Activated naive CD8-positive, alpha-beta T cell treated with anti-CD3 and anti-CD28 coated beads, Interleukin-2, amount 50 U/mL, for 24 hours (primary cell): ENCODE measurements at places on chromosomes 5 and 9.

GRCh38 chr9:125600194-125600593 lies 106.8 kb downstream of the MAPKAP1 start:
- DNase-seq: no peak

DNA sequence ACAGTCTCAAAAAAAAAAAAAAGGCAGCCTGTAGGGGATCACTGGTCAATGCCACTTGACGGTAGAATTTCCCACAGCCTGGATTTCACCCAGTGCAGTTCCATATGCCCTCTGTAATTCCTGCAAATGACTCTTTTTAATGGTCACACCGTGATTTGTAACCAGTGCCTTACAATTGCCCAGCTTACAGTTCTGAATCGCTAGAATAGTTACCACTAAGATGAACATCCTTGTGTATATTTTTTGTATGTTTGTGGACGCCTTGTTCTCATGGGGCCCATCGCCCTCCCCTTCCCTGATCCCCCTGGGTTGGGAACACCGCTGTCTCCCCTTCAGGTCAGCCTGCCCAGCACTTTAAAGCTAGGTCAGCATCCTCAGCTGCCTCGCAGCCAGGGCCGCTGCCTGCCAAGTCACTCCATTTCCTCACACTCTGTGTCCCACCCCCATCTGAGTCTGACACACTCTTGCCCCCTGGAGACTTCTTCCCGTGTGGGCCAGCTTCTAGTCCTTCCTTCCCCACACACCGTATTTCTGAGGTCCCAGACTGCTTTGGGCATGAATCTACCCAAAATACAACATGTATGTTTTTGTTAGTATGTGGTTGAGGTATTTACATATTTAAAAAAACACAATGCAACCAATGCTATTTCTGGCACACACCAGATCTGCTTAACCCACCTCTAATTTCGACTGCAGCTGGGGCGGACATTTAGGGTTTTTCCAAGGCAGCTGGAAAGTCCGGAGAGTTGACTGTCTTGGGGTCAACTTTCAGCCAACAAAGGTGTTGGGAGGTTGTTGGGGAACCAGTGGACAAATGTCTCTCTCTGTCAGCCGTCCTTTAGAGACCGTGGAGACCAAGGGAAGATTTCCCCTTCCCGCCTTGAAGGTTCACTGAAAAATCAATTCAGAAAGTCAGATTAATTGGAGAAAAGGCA lies 120.5 kb upstream of the NEK6 start:
- DNase-seq: no peak

DNA sequence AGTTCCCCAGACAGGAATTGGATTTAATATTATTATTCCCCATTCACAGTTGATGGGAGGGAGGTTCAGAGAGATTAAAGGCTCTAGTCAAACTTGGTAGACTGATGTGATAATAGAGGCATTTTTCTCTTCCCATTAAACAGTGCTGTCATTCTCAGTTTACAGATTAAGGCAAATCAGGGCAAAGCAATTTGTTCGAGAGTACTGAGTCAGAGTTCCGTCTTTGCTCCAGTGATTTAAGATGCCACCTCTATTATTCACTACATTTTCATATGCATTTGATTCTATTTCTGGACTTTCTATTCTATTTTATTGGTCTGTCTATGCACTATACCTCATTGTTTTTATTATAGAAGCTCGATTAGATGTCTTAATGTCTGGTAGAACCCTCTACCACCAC lies 201.0 kb upstream of the RAI14 start:
- no peak for DNase-seq

DNA sequence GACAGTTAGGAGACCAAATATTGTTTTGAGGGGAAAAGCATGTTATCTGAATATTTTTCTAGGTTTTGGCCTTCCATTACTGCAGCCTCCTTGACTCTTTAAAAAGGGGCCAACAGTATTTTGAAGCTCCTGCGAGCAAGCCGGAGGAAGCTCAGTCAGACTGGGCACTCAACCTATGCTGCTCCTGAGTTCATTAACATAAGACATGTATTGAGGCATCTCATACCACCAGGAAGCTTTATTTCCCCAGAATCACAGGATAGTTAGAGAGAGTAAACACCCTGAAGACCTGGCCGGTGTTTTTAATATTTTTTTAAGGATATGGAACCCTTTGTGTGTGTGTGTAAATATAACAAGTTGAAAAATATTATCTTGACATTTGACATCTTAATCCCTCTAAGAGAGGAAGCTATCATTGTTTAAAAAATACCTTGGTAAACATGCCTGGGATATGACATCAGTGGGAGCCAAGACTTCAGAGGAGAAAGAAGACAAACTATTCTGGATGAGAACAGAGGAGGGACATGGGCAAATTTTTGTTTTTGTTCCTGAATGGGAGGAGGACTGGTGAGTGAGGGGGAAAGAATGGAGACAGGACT lies 139.3 kb upstream of the SLIT3 start:
- no peak for DNase-seq

DNA sequence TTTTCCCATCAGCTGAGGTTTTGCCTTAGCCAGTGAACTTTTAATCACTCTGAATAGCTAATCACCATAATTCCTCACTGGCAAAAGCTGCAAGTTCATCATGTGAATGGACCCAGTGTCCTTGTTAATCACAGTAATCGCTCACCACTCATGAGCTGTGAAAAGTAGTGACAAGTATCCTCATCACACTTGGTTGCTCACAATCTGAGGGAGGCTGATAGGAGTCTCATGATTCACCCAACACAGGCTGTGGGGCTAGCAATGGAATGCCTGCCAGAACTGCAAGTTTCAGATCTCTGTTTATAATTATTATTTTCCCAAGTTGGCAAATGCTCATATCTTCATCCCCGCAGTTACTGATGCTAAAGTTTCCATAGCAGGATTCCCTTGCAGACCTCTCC lies 467.2 kb downstream of the KIF4B start:
- no peak for DNase-seq

GRCh38 chr9:12916042-12916441 lies 141.2 kb downstream of the LURAP1L start:
- no peak for DNase-seq

GRCh38 chr5:67234671-67235176 lies 38.1 kb upstream of the CD180 start:
- DNase-seq: no peak

- DNase-seq: no peak
These were observed 10.4 kb downstream of the RFX3 start for GRCh38 chr9:3515405-3515804.

DNA sequence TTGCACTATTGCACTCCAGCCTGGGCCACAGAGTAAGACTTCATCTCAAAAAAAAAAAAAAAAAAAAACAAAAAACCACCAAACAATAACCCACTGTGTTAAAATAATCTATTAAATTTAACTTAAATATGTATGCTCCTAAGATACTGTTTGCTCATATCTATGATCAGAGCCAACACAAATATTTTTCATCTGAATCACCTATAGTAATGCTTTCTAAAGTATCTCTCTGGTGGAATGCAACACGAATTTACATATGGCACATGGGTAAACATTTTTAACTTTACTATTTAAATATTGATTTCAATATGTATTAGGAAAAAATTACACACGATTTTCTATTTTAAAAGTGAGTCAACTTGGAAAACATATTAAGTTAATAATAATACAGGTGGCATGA lies 196.4 kb downstream of the RFX3 start:
- DNase-seq: no peak

DNA sequence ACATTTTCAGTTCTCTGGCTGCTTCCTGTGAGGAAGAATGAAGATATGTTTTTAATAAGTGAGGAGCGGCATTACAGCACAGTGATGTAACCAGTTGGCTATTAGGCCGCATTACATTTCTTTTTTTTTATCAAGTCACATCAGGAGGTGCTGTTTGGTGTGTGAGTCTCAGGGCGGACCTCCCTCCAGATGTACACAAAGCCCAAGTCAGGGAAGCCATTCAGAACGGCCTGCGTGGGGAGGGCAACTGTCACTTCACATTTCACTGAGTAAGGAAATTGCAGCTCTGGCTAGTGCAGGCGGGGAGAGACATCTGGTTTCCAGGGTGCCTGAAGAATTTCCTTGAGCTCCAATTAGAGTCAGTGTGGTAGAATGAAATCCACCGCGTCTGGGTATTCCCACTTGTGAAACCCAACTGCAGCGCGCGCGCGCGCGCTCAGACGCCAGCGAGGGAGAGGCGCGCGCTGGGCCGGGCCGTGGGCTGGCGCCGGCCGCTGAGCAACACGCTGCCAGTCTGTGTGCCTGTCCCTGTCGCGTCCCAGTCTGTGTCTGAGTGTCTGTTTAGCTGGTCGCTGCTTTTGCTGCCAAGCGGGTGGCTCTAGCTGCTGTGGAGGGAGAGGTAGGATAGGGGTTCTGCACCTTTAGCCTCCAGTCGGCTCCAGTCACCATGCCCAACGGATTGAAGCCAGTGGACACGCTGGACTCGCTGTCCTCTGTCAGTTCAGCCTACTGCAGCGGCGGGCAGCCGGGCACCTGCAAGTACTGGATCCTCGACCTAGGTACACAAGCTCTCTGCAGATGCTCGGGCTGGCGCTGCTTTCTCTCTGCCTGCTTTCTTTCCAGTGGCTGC lies 140.8 kb upstream of the OTULINL start:
- no peak for DNase-seq

DNA sequence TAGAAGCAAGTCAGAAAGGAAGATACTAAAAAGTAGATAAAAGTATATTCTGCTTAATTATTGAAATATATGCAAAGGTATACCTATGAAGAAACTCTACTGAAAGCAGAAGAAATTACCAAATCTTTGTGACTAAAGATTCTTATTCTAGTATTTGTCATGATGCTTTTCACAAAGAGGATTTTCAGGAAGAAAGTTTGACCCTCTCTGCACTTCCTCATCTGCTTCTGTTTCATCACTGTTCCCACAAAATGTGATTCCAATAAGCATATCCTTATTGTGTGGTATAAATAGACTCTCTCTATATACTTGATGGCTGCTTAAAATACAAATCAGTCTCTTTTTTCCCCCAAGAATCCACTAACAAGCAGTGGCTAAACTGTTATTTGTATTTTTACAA lies 2139.6 kb upstream of the ACO1 start:
- no peak for DNase-seq

- no peak for DNase-seq
These were observed 173.1 kb upstream of the PAPPA start for GRCh38 chr9:115980502-115980901.

DNA sequence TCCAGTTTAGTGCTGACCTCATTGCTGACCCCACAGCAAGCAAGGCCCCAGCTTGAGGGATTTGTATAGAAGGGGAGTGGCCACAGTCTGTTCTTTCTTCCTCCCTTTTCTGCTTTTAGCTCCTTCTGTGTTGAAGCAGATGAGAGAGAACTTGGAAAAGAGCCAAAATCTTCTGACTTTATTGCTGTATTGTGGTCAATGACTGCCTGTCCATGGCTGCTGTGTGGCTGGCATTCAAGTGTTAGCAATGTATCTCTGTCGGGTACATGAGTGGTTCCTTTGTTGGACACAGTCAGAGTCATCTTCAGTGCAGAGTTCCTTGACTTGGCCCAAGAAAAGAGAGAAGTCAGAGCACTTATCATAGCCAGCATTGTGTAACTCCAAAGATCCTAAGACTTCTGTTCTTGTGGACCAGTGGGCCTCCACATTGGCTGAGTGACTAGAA lies 154.1 kb downstream of the LRRC70 start:
- DNase-seq: no peak

GRCh38 chr9:116777116-116777515 lies 90.0 kb downstream of the TRIM32 start:
- DNase-seq: no peak

GRCh38 chr5:20972419-20972925 lies 984.5 kb upstream of the CDH18 start:
- no peak for DNase-seq

GRCh38 chr5:138725153-138725817 lies 27.9 kb upstream of the CTNNA1 start:
- peak; percentile 10 for DNase-seq

DNA sequence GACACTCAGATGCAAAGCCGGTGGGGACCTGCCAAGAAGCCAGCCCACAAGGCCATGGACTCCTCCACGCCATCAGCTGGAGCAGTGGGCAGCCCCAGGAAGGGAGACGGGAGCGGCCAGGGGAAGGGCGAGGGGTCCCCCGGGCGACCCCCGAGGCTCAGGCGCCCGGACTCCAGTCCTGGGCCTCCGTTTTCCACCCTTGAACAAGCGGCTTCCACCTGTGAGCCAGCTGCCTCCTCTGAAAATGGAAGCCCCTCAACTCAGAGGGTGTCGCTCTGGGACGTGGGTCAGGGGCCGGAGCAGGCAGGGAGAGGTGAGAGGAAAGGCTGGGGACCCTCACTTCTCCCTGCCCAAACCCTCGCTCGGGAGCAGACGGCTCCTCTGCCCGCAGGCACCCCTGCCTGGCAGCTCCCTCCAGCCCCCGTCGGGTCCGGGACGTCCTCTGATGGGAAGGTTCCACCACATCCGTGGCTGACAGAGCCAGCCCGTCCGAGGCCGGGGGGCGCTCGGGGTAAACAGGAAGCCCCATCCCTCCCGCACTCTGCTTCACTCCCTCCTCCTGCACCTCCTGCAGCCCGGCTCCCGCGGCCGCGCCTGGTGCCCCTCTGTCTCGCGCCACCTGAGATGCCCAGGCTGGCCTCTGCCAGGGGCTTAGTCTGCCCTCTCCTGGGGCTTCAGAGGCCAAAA lies 3.7 kb upstream of the EGFL7 start:
- DNase-seq: no peak

DNA sequence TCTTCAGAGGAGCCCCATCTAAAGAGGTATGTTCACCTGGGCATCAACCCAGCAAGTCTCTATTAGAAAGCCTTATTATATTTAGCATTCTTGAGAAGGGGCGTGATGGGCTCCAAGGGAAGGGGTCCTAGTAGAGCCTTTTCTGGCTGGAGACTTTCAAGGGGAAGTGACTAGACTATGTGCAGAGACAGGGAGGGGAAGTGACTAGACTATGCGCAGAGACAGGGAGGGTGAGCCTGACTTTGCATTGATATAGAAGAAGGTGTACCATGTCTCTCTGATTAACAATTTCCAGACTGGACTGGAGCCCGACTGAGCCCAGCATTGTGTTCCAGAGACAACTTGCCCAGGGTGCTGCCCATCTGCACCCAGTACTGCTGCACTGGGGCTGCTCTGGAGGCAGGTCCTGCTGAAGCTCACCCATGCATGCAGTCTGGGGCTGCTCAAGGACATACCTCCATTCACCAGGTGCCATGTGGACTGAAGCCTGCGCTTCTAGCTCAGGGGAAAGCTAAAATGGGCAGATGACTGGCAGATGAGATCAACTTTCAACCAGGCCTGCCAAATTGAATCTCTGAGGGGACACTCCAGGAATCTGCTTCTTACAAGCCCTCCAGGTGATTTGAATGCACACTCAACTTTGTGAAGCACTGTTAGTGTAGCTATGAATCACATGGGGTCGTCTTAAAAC lies 83.0 kb upstream of the GNA14 start:
- DNase-seq: no peak

GRCh38 chr9:79731171-79731890 lies 159.6 kb downstream of the TLE4 start:
- no peak for DNase-seq

- no peak for DNase-seq
These were observed 162.2 kb downstream of the PIK3R1 start for GRCh38 chr5:68377733-68378132.

GRCh38 chr5:1409381-1410110 lies 35.7 kb downstream of the SLC6A3 start:
- peak; percentile 29 for DNase-seq
